ENCODE measurements at places on chromosomes 12 and 14.
A peak's percentile ranks its signal among the peaks of the same experiment; 100 is the strongest.

DNA sequence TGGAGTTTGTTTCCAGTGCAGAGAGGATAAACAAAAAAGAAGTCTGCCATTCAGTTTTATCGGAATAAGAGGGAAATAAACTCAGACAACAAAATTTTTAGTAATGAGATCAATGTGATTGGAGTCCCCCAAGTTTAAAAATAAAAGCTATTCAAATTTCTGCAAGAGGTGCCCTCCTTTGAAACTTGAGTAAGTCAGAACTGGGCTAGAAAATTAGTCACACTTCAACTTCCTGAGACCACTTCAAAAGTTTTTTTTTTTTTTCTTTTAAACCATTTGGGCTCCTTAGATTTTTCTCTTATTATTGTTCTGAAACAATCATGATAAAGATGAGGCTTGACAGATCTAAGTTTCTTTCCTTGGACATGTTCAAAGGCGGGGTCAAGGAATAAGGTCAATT lies 3.2 kb downstream of the DACT1 start:
- DNase-seq: no peak

DNA sequence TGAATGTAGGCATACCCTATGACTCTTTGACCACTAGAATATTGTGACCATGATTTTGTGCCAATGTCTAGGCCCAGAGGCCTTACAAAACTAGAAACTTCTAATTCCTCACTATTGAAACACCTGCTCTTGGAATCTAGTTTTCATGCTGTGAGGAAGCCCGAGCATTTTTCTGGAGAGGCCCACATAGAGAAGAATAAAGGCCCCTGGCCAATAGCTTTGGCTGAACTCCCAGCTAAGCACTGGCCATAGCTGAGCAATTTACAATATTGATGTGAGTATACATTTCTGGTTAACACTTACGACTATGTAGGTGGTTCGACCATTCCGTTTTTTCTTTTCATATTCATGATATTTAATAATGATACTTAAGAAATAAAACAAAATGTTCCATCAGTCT lies 190.3 kb downstream of the KCNH5 start:
- no peak for DNase-seq

DNA sequence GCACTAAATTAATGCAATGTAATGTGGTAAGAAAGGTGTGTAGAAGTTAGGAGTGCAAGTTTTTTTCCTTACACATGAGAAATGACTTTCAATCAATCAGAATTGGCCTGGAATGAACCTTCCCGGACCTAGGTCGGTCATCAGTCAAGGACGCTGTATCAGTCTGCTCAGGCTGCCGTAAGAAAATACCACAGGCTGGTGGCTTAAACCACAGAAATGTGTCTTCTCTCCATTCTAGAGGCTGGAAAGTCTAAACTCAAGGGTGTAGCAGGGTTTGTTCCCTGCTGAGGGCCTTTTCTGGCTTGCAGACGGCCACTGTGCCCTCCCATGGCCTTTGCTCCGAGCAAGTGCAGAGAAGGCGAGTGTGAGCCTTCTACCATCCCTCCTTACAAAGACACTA lies 86.6 kb upstream of the DYNC1H1 start:
- no peak for DNase-seq

- peak; percentile 68 for DNase-seq
Observed at GRCh38 chr12:6899837-6900519, 4.6 kb upstream of the LRRC23 start.

GRCh38 chr12:56288705-56289387 lies 11.3 kb downstream of the CS start:
- DNase-seq: no peak

- DNase-seq: no peak
Observed at GRCh38 chr12:93297032-93297431, 80.7 kb upstream of the NUDT4 start.

DNA sequence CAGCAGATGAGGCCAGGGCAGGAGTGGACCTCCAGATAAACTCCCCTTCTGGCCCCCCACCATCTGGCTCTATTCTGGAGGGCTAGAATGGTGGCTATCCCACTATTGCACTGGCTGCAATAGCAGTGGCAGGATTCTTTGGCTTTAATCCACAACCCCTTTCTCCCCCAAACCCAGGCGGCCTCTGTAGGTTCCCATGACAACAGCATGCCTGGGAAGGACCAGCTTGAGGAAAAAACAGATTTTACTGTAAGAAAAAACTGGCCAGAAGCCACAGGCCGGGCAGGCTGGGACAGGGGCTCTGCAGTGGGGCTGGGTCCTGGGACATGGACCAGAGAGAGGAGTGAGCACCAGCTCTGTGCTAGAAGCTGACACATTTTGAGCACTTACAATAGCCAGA lies 13.6 kb upstream of the ACVR1B start:
- DNase-seq: no peak

DNA sequence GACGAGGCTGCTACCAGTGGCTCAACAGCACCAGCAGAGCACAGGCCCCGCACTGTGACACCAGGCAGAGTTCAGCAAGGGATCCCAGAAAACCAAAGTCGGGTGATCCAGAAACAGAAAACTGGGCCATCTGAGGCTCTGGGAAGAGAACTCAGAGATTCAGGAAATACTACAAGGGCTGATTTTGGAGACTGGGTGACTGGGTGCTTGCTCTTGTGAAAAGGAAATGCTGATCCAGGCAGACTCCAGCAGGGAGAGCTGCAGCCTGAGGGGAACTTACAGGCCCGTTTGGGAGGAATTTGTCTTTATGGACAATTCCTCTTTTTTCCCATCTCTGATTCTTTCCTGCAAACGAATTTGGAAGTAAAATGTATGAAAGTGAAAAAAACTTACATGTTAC lies 28.2 kb downstream of the FOXN3 start:
- DNase-seq: no peak

- no peak for DNase-seq
Observed at GRCh38 chr14:104034976-104035699, 50.4 kb upstream of the ASPG start.

DNA sequence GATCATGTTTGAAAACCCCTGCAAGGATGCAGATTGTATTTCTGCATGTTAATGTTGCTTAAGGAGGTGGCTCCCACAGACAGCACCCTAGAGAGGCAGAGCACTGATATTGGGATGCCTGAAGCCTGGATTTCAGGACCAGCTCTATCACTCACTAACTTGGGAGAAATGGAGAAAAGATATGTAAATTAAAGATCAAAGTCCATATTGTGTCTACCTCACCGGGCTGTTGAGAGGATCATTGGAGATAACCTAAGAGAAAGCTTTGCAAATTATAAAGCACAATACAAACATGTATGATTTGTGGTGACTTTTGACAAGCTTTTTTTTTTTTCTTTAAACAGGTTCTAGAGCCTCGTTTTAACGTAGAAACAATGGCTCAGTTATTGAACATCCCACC lies 7.6 kb upstream of the REP15 start:
- DNase-seq: no peak

DNA sequence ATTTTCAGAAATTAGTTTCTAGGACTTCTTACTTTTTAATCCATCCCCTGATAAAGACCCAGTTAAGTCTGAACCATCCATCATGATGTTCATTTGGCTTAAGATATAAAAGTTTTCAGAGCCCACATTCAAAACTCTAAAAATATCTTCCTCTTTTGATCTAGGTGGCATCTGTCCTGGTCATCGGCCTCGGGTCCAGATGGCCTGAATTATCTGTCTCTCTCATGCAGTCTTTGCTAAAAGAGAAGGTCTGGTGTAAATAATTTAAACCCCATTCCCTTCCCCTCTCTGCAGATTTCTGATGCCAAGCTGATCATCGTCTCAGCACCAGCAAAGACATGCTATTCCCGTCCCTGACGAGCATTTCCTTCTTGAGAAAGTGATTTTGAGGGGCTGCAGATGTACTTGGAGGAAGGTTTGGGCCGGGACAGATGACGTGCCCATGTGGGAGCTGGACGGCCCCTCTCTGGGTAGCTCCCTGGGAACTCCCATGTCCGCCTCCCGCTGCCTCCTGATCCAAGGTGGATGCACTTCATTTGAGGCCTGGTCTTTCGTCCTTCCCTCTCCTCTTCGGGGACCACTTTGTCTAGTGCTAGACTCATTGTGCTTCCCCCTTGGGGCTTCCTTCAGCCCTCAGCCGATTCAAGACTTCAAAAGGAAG lies 173.0 kb upstream of the PRMT8 start:
- no peak for DNase-seq

DNA sequence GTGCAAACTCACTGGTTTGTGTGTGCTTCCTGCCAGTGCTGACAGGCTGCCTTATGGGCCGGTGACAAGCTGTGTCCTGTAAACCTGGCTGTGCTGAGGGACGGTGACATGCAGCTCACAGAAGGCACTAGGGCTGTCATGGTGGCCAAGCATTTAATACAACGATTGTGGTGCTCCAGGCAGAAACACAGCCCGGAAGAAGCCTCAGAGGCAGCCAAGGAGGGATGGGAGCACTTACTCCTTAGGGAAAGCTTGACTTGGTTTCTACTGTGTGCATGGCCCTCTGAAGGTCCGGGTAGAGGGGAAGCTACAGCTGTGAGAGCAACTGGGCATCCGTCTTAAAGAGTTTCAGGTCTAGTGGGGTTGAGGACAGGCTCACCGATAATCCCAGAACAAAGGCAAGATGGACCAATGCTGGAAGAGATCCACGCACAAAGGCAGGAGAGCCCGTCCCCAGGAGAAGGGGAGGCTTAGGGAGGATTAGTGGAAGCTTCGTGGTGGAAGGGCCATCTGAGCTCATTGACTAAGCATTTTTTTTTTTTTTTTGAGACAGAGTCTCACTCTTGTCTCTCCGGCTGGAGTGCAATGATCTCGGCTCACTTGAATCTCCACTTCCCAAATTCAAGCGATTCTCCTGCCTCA lies 10.7 kb upstream of the MCRS1 start:
- DNase-seq: no peak

GRCh38 chr14:85764822-85765221 lies 234.9 kb downstream of the FLRT2 start:
- DNase-seq: no peak

- no peak for DNase-seq
Observed at GRCh38 chr12:64034901-64035576, 187.1 kb downstream of the KICS2 start.

DNA sequence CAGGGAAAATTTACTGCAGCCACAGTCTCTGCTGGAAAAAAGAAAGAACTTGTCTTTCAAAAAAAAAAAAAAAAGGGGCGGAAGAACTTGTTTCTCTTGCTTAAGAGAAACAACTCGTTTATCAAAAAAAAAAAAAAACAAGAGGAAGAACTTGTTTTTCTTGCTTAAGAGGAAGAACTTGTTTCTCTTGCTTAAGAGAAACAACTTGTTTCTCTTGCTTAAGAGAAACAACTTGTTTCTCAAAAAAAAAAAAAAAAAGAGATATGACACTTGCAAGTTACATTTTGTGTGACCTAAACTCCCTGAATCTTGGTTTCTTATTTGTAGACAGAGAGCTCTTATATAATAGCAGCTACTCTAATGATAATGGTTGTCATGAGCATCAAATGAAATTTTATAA lies 44.7 kb upstream of the USP15 start:
- no peak for DNase-seq

DNA sequence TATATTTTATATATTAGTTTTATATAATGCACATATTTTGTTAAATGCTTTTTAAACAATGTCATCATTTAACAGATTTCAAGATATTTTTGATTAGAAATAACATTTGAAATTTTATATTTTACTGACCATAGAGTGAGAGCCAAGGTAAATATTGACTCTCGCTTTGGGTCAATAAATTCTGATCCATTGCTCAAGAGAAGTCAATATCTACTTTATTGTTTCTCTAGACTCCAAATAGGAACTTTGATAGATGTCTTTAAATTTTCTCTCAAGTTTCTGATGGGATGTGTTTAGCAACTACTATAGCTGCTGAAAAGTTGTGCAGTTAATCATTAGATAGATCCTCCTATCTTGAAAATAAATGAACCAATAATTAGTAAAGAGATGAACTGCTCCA lies 61.4 kb upstream of the ATXN7L3B start:
- no peak for DNase-seq

GRCh38 chr12:6946033-6946919 lies 2.5 kb downstream of the C12orf57 start:
- DNase-seq: peak; percentile 86

- DNase-seq: no peak
Observed at GRCh38 chr14:76262641-76263040, 110.9 kb downstream of the GPATCH2L start.

DNA sequence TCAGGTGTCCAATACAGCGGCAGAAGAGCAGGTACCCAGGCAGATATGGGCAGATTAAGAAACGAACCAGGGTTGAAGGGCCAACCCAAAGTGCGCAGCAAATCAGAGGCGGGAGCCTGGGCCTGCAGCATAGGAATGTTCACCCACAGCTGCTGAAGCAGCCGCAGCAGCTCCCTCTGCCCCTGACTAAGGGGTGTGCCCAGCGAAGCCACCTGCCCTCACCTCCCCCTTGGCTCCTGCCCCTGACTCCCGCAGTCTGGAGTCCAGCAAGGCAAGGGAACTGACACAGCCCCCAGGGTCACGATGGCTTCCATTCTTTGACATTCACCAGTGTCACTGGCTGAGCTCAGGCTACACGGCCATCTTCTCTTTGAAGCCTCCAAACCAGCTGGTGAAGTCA lies 27.3 kb upstream of the ZFP36L1 start:
- no peak for DNase-seq

- DNase-seq: no peak
Observed at GRCh38 chr12:52382854-52383253, 2.6 kb downstream of the KRT84 start.

DNA sequence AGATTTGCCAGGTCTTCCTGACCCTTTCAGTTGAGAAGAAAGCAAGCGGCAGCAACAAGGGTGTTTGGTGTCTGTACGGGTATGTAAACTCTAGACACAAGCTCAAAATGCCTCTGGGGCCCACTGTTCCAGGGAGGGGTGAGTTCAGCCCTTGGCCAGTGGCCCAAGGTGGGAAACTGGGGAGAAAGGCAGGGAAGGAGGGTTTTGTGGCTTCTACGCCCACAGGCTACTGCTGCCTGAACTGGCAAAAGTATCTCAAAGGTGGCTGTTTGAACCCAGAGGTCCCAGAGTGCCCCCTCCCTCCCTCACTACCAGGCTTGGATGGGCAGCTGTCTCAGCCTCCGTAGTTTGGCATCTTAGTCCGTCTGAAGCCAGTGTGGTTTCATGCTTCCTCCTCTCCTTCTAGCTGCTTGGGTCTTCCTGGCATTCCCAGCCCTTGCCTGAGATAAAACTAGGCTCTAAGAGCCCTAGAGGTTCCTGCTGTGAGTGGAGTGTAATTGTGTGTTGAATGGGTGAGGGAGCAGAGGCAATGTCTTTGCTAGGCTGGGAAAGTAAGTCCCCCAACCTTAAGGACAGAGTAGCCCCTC lies 5.5 kb downstream of the HOXC5 start:
- no peak for DNase-seq

DNA sequence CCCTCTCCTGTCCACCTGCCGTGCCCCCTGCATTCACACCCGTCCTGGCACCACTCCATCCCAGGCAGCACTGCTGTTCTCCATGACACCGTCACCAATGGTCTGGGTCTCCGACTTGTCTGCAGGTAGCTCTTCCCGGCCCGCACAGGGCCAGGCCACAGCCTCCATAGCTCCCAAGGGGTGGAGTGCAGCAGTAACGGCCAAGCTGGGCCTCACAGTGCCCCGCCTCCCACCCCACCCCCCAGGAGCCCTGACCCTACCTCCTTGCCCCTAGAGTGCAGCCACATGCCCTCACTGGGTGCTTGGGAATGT lies 12.9 kb downstream of the FBRSL1 start:
- DNase-seq: no peak

- no peak for DNase-seq
Observed at GRCh38 chr12:52749827-52750226, 27.3 kb downstream of the KRT76 start.

- no peak for DNase-seq
Observed at GRCh38 chr12:113385282-113385882, 18.3 kb downstream of the SDS start.

- no peak for DNase-seq
Observed at GRCh38 chr12:77315407-77315806, 250.0 kb upstream of the E2F7 start.
